HS-27A (cell line): ENCODE measurements at places on chromosomes 6 and 20.

- DNase-seq: peak; percentile 82
These were observed at the start of gene SNHG17 for GRCh38 chr20:38434770-38435554. Gene SNHG17 (minus strand): TSS chr20:38435328.

DNA sequence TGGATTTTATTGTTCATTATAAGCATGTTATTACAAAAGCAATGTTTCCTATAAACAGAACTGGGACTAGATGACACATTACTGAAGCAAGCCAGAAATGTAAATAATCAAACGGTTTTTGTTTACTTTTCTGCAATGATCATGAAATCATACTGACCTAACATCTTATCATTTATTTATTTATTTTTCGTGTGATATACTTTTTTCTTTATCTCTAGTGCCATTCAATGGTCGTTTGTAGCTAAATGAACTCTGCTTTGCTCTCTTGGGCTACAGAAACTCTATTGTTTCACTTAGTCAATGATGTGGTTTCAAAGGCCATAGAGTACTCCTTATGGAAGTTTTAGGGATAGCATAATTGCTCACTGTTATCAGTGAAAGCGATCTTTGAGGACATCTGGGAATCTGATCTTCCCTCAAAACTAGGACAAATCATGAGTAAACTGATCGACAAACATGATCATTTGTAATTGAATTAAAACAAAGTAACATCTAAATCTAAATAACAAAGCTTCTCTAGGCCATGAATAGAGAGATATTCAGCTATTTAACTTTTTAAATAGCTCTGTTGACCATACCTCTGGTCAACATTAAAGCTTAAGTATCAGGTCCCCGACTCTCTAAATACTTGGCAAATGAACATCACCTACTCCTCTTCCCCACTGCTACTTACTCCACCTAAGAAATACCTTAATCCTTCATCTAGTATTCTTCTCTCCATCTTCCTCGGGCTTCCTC, 933.4 kb downstream of the TFAP2A start:
- DNase-seq: no peak

DNA sequence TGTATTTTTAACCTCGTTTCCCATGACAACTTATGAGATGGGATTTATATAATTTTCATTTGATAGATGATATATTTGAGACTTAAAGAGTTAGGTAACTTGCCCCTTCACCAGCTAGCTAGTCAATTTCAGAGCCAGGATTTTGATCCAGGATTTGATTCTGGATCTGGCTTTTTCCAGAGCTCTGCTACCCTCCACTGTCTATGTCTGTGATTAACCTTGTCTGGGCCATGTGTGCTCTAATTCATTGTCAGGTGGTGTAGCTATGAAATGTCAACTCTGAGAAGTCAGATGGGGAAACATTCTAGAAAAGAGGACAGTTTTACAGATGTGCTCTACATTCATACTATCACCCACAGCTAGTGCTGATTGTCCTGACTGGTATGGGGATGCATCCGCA, 42.5 kb upstream of the MLIP start:
- DNase-seq: no peak

GRCh38 chr20:38932457-38933120, 6.4 kb downstream of the FAM83D start:
- DNase-seq: no peak
